GM23248 (cell line): ENCODE measurements at places on chromosomes 1 and 21. TPM values are rescaled to one million over a fixed set of nuclear protein-coding genes. Genes with fewer than 3 reads are reported as not detected.

- H3K36me3 ChIP-seq: peaks cover 39% of the 10 kb centered on the region
- no peak overlapping the region for H3K4me3 ChIP-seq
- no peaks in the 10 kb centered on the region for H3K27me3 ChIP-seq
- no peak overlapping the region for H3K27ac ChIP-seq
- peaks cover 31% of the 10 kb centered on the region for H3K4me1 ChIP-seq
Measured at GRCh38 chr1:32197837-32198236, 2.6 kb upstream of the CCDC28B start.

DNA sequence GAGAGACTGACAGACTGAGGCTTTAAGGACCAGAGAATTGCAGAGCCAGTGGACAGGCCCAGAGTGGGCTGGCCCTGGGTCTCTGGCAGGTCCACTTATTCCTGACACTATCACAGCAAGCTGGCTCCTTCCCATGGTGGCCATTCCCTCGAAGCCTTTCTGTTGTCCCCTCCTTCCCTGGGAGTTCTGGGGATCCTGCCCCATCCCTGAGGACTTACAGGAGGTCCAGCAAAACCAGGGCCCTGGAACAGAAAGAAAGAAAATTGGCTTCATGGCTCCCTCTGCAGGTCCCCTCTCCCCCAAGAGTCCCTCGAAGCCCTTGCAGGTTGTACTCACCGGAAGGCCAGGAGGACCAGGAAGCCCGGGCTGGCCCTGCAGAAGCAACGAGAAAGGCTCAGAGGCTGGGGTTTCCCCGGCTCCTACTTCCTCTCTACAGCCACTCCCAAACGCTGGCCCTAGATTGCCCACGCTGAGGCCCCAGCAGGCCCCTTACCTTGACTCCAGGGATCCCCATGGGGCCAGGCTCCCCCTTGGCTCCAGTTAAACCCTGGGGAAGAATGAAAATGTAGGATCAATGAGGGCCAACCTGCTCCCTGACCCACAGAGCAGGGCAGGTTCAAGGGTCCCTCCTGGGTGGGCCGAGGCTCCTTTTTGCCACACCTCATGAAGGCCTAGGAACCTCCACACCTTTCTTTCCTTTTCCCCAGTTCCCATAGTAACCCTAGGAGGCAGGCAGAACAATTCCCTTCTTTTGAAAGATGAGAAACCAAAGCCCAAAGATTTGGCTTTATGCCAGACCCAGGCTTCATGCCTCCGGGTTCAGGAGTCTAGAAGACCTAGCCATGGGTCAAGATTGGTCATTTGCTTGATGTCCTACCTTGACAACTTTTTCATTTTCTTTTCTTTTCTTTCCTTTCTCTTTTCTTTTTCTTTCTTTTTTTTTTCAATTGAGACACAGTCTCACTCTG, 4.6 kb downstream of the COL9A2 start:
- no peak overlapping the region for H3K4me3 ChIP-seq
- DNase-seq: no peak
- H3K36me3 ChIP-seq: no peaks in the 10 kb centered on the region

GRCh38 chr1:88984569-88984968, 7.9 kb downstream of the KYAT3 start:
- no peaks in the 10 kb centered on the region; the same call in 1 of the 2 replicates for H3K36me3 ChIP-seq
- no peaks in the 10 kb centered on the region for H3K27me3 ChIP-seq
- peaks cover 31% of the 10 kb centered on the region for H3K4me1 ChIP-seq
- peak; percentile 35 for DNase-seq
- peak overlapping the region; percentile 77 for H3K27ac ChIP-seq
- H3K4me3 ChIP-seq: peak overlapping the region; percentile 39; the same call in 1 of the 2 replicates

- no peak overlapping the region for H3K4me3 ChIP-seq
- H3K4me1 ChIP-seq: peaks cover 23% of the 10 kb centered on the region
- H3K27ac ChIP-seq: no peak overlapping the region
- no peaks in the 10 kb centered on the region for H3K27me3 ChIP-seq
- DNase-seq: no peak
Measured at GRCh38 chr1:63973005-63973419, 199.2 kb downstream of the ROR1 start.

GRCh38 chr1:59043796-59044195, 253.1 kb upstream of the FGGY start:
- peak; percentile 95 for DNase-seq
- no peaks in the 10 kb centered on the region for H3K27me3 ChIP-seq
- H3K36me3 ChIP-seq: no peaks in the 10 kb centered on the region
- peaks cover 50% of the 10 kb centered on the region for H3K4me1 ChIP-seq
- no peak overlapping the region for H3K4me3 ChIP-seq

DNA sequence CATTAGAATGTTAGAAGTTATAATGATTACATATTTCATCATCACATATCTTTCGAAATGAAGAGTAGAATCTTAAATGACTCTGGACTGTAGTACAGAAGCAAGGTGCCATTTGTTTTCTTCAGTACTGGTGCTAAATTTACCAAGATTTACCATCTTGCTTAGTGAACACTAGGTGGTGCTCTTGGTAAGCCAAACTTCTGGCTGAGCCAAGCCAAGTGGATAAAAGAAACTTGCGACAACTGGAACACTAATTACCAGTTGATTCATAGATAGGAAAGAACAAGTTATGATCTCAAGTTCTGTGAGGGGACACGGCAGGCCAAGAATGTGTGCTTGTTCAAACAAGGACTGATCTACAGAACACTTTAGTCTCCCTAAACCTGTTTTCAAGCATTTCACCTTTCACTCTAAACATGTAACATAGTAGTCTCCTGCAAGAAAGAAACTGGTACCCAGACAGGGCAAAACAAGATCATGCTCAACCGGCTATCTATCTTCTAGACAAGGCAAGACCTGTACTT, 19.8 kb downstream of the SPRTN start:
- peaks cover 22% of the 10 kb centered on the region for H3K4me1 ChIP-seq
- H3K4me3 ChIP-seq: no peak overlapping the region
- H3K27me3 ChIP-seq: no peaks in the 10 kb centered on the region

DNA sequence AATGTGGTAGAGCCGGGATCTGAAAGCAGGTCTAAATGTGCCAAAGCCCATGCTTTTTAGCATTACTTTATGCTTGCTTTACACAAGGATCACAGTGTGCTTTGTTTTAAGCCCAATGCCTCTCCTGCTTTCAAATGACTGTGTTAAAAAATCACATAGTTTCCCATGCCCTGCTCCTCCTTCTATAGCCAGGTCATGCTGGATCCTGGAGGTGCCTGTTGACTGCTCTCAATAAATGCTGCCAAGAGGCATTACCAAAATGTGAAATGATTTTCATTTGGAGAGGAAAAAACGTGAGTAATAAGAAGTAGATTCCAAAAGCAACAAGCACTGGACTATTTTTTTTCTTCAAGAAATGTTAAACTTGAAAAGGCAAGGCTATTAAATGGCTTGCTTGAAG, 420.7 kb upstream of the USP24 start:
- H3K4me1 ChIP-seq: peaks cover 61% of the 10 kb centered on the region
- H3K4me3 ChIP-seq: no peak overlapping the region
- peak; percentile 78 for DNase-seq
- peak overlapping the region; percentile 81 for H3K27ac ChIP-seq
- no peaks in the 10 kb centered on the region for H3K27me3 ChIP-seq

LIPI gene
- total RNA-seq: not detected in 2 replicates

DNA sequence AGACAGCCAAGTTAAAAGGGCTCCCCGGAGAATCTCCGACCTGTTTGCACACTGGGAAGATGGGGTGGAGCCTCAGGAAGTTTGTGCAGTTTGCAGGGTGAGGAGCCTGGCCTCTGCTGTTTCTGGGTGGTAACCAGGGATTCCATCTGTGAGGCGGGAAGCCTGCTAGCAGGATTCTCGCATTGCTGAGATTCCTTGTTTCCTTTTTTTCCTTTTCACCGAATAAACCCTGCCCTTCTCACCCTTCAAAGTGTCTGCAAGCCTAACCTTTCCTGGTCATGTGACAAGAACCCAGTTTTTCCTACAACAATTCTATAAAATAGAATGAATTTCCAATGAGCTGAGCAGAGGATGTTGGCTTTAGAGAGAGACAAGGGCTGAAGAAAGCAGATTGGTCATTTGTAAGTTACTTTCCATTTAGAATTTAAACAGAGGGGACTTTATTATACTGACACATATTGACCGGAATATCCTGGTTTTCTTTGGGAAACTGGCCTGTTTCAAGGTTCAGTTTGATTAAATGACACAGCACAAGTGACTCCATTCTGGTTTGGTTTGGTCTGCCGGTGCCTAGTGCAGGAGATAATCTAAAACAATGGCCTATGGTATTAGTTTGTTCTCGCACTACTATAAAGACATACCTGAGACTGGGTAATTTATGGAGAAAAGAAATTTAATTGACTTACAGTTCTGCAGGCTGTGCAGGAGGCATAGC, 48.7 kb upstream of the DNAH14 start:
- peak; percentile 9 for DNase-seq
- H3K36me3 ChIP-seq: no peaks in the 10 kb centered on the region
- no peak overlapping the region for H3K4me3 ChIP-seq
- no peak overlapping the region for H3K27ac ChIP-seq
- peaks cover 25% of the 10 kb centered on the region for H3K4me1 ChIP-seq

RHCE gene
- total RNA-seq: 0.43 and 0.89 TPM in 2 replicates

ZC3H12A gene
- total RNA-seq: 8.9 and 9.2 TPM in 2 replicates

MYOC gene
- not detected in 2 replicates for total RNA-seq
